OCI-LY7 (cell line): ENCODE measurements at places on chromosomes 7 and 10.
A peak's percentile ranks its signal among the peaks of the same experiment; 100 is the strongest.

DNA sequence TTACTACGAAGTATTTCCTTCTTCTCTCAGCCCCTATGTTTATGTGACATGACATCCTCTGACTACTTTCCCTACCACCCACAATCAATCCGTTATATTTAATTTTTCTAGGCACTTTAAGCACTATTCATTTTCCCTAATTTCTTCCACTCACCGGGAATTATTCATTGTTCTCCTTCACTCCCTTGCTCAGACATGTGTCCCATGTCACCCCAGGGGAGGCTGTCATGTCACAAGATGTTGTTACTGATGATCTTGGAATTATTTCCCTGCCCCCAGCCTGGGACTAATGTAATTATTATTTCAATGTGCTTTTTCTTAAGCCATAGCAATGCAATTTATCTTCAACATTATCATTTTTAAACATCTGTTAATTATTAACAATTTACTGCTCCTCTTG is 317.2 kb downstream of the PHF14 start:
- no peak for DNase-seq

- no peak for DNase-seq
Observed at GRCh38 chr10:5480162-5480941, 19.0 kb downstream of the CALML5 start.

- DNase-seq, result no peak
Observed at GRCh38 chr10:8014649-8015048, 39.8 kb upstream of the GATA3 start.

GRCh38 chr10:97898429-97898828 is 48.8 kb downstream of the GOLGA7B start:
- DNase-seq, result no peak

GRCh38 chr7:45151967-45152366 is 5.6 kb upstream of the RAMP3 start:
- no peak for DNase-seq

GRCh38 chr10:10213237-10213636 is 804.4 kb upstream of the CELF2 start:
- peak; percentile 20 for DNase-seq

- no peak for DNase-seq
Observed at GRCh38 chr10:593901-594457, 95.5 kb downstream of the DIP2C start.
